ENCODE measurements at places on chromosomes 3 and 15. TPM values are rescaled to one million over a fixed set of nuclear protein-coding genes. Genes with fewer than 3 reads are reported as not detected.

GRCh38 chr15:65816441-65816840 is 24.3 kb upstream of the DENND4A start:
- DNase-seq: no peak

C3orf85 gene
- polyA plus RNA-seq: not detected

IP6K2 gene
- 66.6 TPM for polyA plus RNA-seq

GRCh38 chr3:61155701-61156292 is 95.5 kb downstream of the FHIT start:
- DNase-seq: no peak

GRCh38 chr15:58909616-58910015 is 23.9 kb downstream of the SLTM start:
- DNase-seq: no peak

BFSP2 gene
- polyA plus RNA-seq: not detected

EFCC1 gene
- 0.90 TPM for polyA plus RNA-seq

DNA sequence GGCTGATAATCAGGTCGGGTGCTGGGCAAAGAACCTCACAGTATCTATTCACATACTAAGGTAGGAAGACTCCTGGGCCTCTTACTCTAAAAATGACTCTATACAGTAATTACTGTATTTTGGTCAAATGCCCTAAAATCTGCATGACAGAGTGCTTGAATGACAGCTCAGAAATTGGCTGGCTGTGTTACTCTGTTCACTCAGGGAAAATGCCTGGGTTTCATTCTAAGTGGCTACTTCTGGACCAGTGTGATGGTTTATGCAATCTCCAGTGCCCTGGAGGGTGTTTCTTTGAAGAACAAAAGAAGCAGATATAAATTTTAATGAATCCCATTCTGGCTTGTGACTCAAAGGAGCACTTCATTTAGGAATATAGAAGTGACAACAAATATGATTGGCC is 2.2 kb downstream of the GABRR3 start:
- no peak for DNase-seq

DNA sequence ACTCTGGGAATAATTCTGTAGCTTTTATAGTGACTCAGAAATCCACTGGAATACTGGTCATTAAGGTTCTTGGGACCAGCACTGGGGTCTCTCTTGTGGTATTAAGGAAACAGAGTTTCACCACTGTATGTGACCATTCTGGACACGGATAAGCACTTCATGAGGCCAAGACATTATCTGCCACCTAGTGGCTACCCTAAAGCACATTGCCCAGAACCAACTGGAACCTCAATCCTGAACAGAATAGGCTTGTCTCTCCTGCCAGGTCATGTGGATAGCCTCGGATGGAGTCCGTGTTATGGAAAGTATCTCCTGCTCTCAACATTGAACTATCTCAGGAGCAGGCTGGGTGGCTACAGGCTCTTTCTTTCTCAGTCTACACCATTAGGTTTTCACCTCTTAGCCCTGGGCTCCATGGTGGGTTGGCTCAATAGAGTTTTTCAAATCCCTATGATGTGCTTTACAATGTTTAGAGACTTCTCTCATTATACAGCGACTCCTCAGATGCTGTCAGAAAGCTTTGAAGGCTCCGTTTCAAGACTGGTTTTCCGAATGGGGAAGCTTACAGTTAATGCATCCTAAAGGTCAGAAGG is 167.6 kb upstream of the ST8SIA2 start:
- no peak for DNase-seq

GRCh38 chr15:70054884-70055387 is 42.8 kb downstream of the TLE3 start:
- no peak for DNase-seq

GRCh38 chr3:117473981-117474538 is 764.5 kb downstream of the TUSC7 start:
- no peak for DNase-seq

GREM1 gene
- polyA plus RNA-seq: not detected

ROPN1 gene
- polyA plus RNA-seq: not detected

NEK10 gene
- polyA plus RNA-seq: 4.4 TPM

MINDY4B gene
- polyA plus RNA-seq: not detected

GRCh38 chr3:173138026-173138425 is 3.0 kb downstream of the SPATA16 start:
- DNase-seq: no peak

DNA sequence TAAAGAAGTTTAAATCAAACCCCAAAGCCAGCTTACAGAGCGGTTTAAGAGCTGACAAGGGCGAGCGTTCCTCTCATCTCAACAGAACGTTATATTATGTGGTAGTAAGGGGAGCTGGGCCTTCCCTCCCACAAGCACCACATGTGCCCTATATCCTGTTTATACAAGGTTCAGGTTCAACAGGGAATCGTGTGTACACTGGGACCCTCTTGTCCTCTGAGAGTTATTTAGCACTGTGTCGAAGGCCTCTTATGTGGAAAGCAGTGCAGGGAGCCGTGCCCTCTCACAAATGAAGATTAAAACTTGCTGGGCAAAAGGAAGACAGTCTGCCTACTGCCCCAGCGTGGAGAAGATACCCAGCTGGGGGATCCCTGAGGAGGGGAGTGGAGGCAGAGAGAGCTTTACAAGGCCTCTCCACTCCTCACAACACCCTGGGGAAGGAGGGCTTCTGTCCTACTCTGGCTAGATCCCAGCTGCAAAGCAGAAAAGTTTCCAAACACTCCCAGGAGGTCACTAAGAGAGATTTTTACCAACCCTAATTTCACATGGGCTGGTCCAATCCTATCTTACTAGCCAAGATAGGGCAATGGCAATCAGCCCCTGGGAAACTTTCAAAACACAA is 2.9 kb downstream of the TLE3 start:
- DNase-seq: no peak

DNA sequence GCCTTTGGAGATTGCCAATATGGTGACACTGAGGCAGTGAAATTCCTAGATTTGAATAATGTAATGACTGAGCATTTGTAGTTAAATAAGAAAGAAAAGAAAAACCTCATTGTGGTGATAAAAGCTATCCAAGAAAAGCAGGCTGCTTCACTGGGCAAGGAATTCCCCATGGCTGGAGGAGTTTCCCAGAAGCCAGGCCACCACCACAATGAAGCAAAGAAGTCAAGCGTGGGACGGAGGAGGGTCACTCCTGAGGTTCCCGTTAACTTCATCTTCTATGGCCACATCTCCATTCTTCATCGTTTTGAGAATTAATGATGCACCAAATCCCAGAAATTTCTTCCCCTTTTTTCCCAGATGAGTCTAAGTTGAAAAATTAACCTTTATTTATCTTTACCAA is 185.8 kb upstream of the BCL6 start:
- DNase-seq: no peak

SPTSSB gene
- polyA plus RNA-seq: not detected

GRCh38 chr3:113006359-113007056 is 15.7 kb downstream of the GTPBP8 start:
- DNase-seq: no peak

GRCh38 chr3:133515127-133515526 is 58.4 kb upstream of the CDV3 start:
- DNase-seq: no peak

RPL32 gene
- polyA plus RNA-seq: 3,076 TPM

- no peak for DNase-seq
These were observed 152.9 kb upstream of the RBMS3 start for GRCh38 chr3:29128001-29128400.

DNA sequence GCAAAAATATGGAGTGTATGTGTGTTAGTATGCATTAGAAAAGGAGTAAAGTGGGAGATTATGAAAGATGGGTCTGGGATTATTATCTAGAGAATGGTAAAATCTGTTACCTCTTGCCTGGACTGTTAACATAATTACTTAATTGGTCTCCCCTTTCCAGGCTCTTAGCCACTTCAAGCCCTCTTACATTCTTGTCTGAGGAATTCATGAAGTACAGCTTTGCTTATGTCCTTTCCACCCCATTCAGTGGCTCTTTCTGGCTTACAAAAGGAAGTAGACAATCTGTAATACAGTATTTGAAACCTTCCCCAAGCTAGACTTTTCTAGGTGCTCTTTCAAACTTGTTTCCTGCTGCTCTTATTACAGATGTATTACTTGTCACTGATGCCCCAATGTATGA is 129.8 kb downstream of the MBNL1 start:
- no peak for DNase-seq

DNA sequence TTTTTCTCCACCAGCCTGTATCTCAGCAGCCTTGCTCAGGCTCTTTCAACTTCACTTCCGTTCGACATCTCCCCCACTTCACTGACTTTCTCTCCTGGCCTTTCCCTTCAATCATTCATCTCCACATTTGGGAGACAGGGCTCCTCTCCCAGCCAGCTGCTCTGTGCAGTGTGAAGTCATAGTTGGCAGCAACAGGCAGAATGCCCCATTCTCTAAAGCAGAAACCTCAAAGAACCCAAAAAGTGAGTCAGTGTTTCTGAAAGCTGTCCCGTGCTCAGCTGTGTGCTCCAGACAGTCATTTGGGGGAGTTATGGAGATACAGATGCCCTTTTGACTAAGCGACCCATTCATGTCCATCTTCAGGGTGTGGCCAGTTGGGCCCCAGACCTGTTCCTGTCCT is 54.3 kb downstream of the NTRK3 start:
- DNase-seq: no peak

DNA sequence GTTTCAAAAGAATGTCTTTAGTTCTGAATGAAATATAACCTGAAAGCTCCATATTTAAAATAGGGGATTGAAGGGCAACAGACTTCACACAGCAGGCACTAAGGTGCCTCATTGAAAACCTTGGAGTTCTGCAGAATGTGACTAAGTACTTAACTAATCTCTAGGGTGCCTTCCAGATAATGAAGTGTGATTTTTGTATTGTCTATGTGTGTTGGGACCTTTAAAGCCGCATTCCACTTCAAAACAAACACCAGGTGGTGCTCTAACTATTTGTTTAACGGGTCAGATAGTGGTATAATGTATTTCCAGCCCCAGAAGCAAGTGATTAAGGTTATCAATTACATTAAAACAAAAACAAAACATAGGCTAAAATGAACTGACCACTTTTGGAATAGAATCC is 28.0 kb downstream of the TFG start:
- DNase-seq: no peak

ABCF3 gene
- 38.7 TPM for polyA plus RNA-seq

DNA sequence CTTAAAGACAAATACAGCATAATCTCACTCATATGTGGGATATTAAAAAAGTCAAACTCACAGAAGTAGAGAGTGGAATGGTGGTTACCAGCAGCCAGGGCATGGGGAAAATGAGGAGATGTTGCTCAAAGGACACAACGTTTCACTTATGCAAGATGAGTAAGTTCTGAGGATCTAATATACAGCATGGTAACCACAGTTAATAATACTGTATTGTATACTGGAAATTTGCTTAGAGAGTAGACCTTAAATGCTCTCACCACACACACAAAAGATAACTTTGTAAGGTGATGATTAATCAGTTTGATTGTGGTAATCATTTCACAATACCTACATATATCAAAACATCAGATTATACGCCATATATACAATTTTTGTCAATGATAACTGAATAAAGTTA is 60.0 kb downstream of the MYH15 start:
- no peak for DNase-seq

PRR20G gene
- polyA plus RNA-seq: not detected

DNA sequence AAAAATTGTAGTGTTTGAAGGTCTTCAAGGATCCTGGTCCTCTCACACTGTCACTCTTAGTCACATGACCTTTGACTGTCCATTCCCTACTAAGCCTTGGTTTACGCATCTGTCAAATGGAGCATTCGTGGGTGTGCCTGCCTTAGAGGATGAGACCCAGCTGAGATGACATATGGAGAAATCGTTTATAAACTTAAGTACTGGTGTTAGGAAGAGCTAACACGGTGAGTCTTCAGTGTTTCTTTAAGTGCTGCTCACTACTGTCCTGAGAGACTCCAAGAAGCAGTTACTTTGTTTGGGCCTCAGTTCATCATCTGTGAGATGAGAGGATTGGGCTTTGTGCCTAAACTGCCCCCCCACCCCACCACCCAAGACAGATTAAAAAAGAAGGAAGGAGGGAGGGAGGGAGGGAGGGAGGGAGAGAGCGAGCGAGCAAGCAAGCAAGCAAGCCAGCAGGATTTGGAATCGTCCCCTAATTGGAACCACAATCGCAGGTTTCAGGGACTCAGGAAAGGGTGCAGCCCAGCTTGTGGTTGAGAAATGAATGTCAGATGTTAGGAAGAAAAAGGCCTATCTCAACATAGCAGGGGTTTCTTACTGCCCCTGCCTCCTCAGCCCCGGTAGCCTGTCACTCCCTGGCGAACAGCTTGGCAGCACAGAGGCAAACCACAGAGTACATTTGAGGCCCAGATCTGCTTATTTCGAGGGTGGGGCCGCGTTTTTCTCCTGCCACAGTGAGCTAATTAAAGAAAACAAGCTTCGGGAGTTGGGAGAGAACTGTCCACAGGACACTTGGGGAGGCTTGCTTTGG is 32.7 kb downstream of the SMAD3 start:
- DNase-seq: peak; percentile 75

- no peak for DNase-seq
These were observed 82.6 kb upstream of the MYZAP start for GRCh38 chr15:57509126-57509525.

RNU6-1 gene
- not detected for polyA plus RNA-seq

GOLGA8Q gene
- 1.6 TPM for polyA plus RNA-seq

ALG1L2 gene
- not detected for polyA plus RNA-seq

ALDH1A2 gene
- polyA plus RNA-seq: 15.4 TPM

DNA sequence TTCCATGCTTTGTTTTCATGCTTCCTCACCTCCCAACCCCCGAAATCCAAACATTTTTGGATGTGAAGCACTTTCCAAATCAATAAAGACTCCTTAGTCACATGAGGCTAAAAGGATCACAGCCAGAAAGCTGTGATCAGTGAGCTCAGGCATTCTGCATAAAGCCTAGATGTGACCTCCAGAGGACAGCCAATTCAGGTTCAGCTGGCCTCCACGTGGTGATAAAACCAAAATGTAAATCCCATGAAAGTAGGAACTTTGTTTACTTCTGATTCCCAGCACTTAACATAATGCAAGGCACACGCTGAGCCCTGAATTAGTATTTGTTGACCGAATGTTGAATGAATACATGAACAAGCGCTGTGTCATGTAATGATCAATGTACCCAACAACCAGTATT is 249.5 kb upstream of the EOMES start:
- no peak for DNase-seq

- DNase-seq: no peak
These were observed 6.2 kb downstream of the MGA start for GRCh38 chr15:41666353-41666920.

- DNase-seq: no peak
These were observed 85.6 kb upstream of the LRRC3B start for GRCh38 chr3:26536955-26537354.

DNA sequence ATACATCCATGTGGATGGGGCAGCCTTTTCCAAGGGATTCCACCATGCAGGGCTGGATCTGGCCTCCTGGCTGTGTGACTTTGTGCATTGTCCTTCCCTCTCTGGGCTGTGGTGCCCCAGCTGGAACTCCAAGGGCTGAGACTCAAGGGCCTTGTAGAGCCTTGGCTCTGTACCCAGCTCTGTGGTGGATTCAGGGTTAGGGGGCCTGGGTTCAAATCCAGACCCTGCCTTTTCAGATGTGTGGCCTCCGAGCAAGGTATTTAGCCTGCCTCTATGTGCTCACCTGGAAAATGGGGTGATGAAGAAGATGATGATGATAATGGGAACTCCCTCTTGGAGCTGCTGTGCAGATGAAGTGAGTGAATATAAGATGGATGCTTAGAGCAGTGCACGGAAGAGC is 161.9 kb downstream of the WNT7A start:
- no peak for DNase-seq

GRCh38 chr15:48565560-48566482 is 79.7 kb downstream of the FBN1 start:
- DNase-seq: peak; percentile 85

All from muscle of arm (tissue), 14 donors.